ENCODE measurements at places on chromosomes 12 and 14. TPM values are rescaled to one million over a fixed set of nuclear protein-coding genes. Genes with fewer than 3 reads are reported as not detected.

Gene MAP1LC3B2
- 2.1 TPM for polyA plus RNA-seq

Gene RHOJ
- polyA plus RNA-seq, result 2.0 TPM

Gene SYT1
- polyA plus RNA-seq, result 227 TPM

Gene CD27
- 1.6 TPM for polyA plus RNA-seq

Gene TBX5
- not detected for polyA plus RNA-seq

Gene MYH6
- polyA plus RNA-seq, result not detected

Gene PRKD1
- 18.8 TPM for polyA plus RNA-seq

Data from Purkinje cell (primary cell).